Activated naive CD4-positive, alpha-beta T cell treated with anti-CD3 and anti-CD28 coated beads for 36 hours (primary cell): ENCODE measurements at places on chromosomes 4 and X. TPM values are rescaled to one million over a fixed set of nuclear protein-coding genes. Genes with fewer than 3 reads are reported as not detected.
A peak's percentile ranks its signal among the peaks of the same experiment; 100 is the strongest.

- DNase-seq = no peak
- H3K27ac ChIP-seq = no peak overlapping the region
- peaks cover 9% of the 10 kb centered on the region for H3K36me3 ChIP-seq
- no peak overlapping the region for H3K4me3 ChIP-seq
Observed at GRCh38 chrX:123881330-123881729, 21.5 kb downstream of the XIAP start.

DNA sequence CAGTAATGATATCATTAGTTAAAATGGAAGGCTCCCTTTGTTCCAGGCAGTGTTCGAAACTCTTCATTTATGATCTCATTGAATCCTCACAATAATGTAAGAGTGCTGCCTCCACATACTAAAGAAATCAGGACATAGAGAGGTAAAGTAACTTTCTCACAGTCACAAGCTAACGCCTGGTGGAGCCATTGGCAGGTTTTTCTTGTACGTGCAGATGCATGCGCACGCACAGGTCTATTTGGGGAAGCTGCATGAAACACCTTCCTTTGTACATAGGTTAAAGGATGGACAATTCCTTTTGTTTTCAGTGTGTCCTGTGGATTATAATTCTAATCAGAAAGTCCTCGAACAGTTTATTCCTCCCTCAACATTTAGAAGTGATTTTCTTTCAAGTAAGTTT lies 176.2 kb downstream of the RAPGEF2 start:
- peaks cover 18% of the 10 kb centered on the region for H3K36me3 ChIP-seq
- no peaks in the 10 kb centered on the region for H3K4me1 ChIP-seq
- H3K27me3 ChIP-seq = no peaks in the 10 kb centered on the region
- no peak for DNase-seq
- no peak overlapping the region for H3K27ac ChIP-seq
- H3K4me3 ChIP-seq = no peak overlapping the region

DNA sequence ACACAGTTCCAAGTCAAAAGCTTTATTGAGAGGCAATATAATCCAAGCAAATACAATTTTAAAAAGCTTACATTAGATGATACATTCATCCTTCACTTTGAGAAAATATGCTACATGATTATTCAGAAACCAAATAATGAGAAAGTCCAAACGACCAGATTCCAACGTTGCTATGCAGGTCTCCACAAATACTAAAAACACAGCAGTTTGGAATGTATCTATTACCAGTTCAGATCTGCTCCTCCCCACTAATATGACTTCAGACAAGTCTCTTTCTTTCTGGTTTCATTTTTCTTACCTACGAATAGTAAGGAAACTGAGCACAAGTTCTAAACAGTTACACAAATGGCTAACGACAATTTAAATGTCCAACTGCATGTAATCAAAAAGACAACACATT lies 9.5 kb downstream of the NAF1 start:
- DNase-seq = no peak
- no peak overlapping the region for H3K27ac ChIP-seq
- H3K4me3 ChIP-seq = no peak overlapping the region
- peaks cover 44% of the 10 kb centered on the region for H3K36me3 ChIP-seq
- peaks cover 42% of the 10 kb centered on the region for H3K4me1 ChIP-seq
- H3K27me3 ChIP-seq = no peaks in the 10 kb centered on the region

DNA sequence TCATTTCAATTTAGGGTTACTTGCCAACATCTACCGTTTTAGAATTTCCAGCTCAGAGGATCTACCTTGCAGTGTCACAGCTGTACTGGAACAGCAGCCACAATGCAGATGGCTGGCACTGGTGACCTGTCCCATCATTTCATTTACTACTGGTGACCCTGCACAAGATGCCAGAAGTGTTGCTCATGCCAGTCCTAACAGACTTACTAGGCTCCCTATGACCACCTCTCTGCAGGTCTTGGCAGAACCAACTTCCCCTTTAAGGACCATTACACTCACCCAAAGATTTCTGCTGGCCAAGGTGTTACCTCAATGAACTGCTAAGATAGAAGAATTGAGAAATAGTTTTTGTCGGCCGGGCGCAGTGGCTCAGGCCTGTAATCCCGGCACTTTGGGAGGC lies 106.9 kb downstream of the C4orf51 start:
- DNase-seq = no peak
- H3K36me3 ChIP-seq = peaks cover 37% of the 10 kb centered on the region
- no peak overlapping the region for H3K4me3 ChIP-seq
- no peaks in the 10 kb centered on the region for H3K27me3 ChIP-seq

DNA sequence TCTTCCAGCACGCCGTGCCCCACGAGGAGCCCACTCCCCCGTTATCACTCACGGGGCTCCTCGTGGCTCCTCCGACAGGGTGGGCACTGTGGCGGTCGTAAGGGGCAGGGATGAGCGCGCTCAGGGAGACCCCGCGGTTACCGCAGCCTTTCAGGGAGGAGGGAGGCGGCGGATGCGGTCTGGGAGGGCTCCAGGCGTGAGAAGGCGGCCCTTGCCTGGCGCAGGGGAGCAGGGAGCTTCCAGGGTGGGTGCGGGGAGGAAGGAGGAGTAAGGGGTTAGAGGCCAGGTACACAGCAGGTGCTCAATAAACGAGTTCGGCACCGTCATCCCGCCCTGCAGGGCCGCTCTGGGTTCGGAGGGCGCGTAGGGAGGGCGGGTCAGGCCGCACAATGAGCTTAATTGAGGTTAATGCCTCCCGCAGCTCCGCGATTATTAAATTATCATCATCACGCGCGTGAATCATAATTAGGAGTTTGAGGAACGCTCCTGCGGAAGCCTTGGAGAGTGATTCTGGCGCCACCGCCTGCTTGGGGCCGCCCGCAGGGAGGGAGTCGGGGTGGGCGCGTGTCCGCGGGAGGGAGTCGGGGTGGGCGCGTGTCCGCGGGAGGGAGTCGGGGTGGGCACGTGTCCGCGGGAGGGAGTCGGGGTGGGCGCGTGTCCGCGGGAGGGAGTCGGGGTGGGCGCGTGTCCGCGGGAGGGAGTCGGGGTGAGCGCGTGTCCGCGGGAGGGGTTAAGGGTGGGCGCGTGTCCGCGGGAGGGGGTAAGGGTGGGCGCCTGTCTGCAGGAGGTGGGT lies 7.6 kb upstream of the NKX1-1 start:
- no peak overlapping the region for H3K27ac ChIP-seq
- H3K4me1 ChIP-seq = peaks cover 5% of the 10 kb centered on the region
- H3K27me3 ChIP-seq = peaks cover 45% of the 10 kb centered on the region
- DNase-seq = no peak

- H3K4me3 ChIP-seq = no peak overlapping the region
- H3K36me3 ChIP-seq = no peaks in the 10 kb centered on the region
- no peaks in the 10 kb centered on the region for H3K4me1 ChIP-seq
- no peak overlapping the region for H3K27ac ChIP-seq
- no peak for DNase-seq
Observed at GRCh38 chrX:97867266-97867665, 983.6 kb downstream of the RPA4 start.

DNA sequence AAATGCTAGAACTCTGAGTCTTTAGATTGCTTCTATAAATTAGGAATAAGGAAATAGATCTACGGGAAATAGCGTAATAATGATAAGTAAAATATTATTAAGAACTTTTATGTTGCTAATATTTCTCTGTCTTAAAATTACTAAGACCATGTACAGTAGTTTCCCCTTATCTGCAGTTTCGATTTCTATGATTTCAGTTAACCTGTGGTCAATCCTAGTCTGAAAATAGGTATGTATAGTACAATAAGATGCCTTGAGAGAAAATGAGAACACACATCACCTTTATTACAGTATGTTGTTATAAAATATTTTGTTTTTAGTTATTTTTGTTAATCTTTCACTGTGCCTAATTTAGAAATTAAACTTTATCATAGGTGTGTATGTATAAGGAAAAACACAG lies 92.6 kb downstream of the CCSER1 start:
- DNase-seq = no peak
- H3K27ac ChIP-seq = no peak overlapping the region
- H3K36me3 ChIP-seq = no peaks in the 10 kb centered on the region
- no peaks in the 10 kb centered on the region for H3K4me1 ChIP-seq
- no peak overlapping the region for H3K4me3 ChIP-seq
- H3K27me3 ChIP-seq = no peaks in the 10 kb centered on the region

GRCh38 chr4:22573198-22573597 lies 57.3 kb upstream of the ADGRA3 start:
- H3K27me3 ChIP-seq = no peaks in the 10 kb centered on the region
- no peak overlapping the region for H3K4me3 ChIP-seq
- H3K36me3 ChIP-seq = peaks cover 6% of the 10 kb centered on the region
- no peak for DNase-seq
- H3K27ac ChIP-seq = no peak overlapping the region

GRCh38 chr4:165207016-165207430 lies 338 bp upstream of the KLHL2 start:
- H3K27ac ChIP-seq = peak overlapping the region; percentile 86
- H3K27me3 ChIP-seq = no peaks in the 10 kb centered on the region
- peak overlapping the region; percentile 76 for H3K4me3 ChIP-seq
- H3K4me1 ChIP-seq = peaks cover 65% of the 10 kb centered on the region
- peak; percentile 42 for DNase-seq

- H3K27me3 ChIP-seq = peaks cover 4% of the 10 kb centered on the region
- H3K36me3 ChIP-seq = no peaks in the 10 kb centered on the region
- no peaks in the 10 kb centered on the region for H3K4me1 ChIP-seq
- no peak overlapping the region for H3K27ac ChIP-seq
- no peak for DNase-seq
Observed at GRCh38 chrX:150063674-150064073, 125.4 kb upstream of the EOLA2 start.

DNA sequence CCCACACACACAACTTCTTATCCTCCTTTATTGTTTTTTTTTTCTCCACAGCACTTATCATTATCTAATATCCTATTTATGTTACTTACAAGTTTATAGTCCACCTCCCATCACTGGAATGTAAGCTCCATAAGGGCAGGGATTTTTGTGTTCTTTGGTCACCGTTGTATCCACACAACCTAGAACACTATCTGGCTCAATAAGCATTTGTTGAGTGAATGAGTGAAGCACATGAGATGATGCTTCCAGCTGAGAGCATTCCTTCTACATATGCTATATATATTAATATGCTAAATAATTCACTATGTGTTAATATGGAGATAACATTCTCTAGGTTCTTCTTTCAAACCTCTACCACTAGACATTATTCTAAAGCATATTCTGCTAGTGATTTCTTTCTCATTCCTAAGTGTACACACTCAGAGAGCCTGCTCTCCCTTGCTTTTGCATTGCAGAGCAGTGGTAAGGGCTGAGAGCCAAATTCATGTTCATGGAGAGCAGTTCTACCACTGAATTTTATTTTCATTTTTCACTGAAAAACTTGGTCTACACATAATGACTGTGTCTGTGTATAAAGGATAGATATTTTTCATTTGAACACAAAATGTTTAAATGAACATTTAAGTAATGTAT lies 20.3 kb upstream of the LUZP4 start:
- H3K27ac ChIP-seq = no peak overlapping the region
- DNase-seq = no peak
- H3K4me3 ChIP-seq = no peak overlapping the region
- H3K36me3 ChIP-seq = no peaks in the 10 kb centered on the region

GRCh38 chr4:182918791-182919302 lies 1.7 kb upstream of the DCTD start:
- DNase-seq = peak; percentile 70
- peaks cover 17% of the 10 kb centered on the region for H3K36me3 ChIP-seq
- peaks cover 39% of the 10 kb centered on the region for H3K4me1 ChIP-seq
- peak overlapping the region; percentile 92 for H3K27ac ChIP-seq
- H3K27me3 ChIP-seq = no peaks in the 10 kb centered on the region

GRCh38 chr4:163127621-163128020 lies 39.1 kb downstream of the NAF1 start:
- no peak overlapping the region for H3K4me3 ChIP-seq
- H3K27ac ChIP-seq = no peak overlapping the region

DNA sequence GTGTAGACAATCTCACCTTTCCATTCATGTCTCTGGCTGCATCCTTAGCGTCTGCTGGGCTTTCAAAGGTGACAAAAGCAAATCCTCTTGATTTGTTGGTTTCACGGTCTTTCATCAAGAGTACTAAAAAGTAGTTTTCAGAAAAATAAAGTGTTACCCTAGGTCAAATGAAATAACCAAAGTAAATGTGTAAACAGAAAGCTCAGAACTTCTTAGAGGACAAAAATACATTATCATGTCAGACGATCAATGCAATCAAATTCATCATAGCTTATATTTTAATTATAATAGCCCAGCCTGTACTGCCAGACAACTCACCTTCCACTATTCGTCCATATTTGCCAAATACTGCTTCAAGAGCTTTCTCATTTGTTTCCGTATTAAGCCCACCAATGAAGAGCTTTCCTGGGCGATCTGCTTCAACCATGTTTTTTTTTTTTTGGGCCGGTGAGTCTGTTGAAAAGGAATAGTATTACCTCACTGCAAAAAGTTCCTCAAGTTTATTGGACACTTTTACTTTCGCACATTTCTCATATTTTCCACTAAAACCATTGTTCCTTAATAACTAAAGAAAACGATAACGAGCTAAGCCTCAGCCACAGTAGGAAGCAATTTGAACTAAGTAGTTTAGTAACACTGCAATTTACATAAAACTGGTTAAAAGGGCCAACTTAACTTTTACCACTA lies 1.4 kb downstream of the RBMX start:
- H3K4me1 ChIP-seq = peaks cover 24% of the 10 kb centered on the region
- peaks cover 41% of the 10 kb centered on the region for H3K36me3 ChIP-seq
- no peaks in the 10 kb centered on the region for H3K27me3 ChIP-seq
- DNase-seq = no peak
- H3K4me3 ChIP-seq = peak overlapping the region; percentile 97
- H3K27ac ChIP-seq = peak overlapping the region; percentile 98

GRCh38 chr4:92035666-92036065 lies 268.1 kb upstream of the GRID2 start:
- no peaks in the 10 kb centered on the region for H3K27me3 ChIP-seq
- H3K27ac ChIP-seq = no peak overlapping the region
- no peaks in the 10 kb centered on the region for H3K4me1 ChIP-seq
- H3K36me3 ChIP-seq = no peaks in the 10 kb centered on the region
- no peak for DNase-seq

DNA sequence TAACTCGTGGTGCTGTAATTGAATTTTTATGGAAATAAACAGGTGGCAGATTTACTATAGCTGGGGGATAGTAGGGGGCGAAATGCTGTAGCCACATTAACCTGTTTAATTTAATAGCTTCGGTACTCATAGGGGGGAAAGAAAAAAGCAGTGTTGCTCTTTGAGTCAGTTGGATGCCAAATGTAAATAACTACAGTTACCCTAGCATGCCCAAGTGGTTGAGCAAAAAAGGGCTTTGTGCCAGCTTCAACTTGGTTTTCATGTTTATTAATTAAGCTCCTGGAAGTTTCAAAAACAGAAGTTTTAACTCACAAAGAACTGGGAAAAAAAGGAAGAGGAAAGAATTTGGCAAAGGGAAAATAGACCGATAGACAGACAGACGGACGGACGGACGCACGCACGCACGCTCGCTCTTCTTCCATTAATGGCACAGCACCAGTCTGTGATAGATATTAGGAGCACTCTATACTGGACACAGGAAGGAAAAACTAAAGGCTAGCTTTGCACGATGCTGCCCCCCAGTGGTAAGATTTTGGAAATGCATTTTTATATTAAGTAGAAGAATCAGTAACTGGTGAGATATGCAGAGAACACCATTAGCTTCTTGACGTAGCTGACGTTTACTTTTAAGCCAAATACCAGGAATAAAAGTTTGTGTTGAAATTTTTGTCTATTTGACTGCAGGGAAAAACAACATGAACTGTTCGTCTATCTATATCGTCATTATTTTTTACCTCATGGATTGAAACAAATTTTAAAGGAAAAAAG lies 151.8 kb downstream of the SLC7A11 start:
- DNase-seq = peak; percentile 55
- no peaks in the 10 kb centered on the region for H3K36me3 ChIP-seq
- no peaks in the 10 kb centered on the region for H3K27me3 ChIP-seq
- H3K4me3 ChIP-seq = no peak overlapping the region

CYSLTR1 gene
- 2.2 TPM for total RNA-seq

CLCN4 gene
- not detected for total RNA-seq

RBMXL3 gene
- not detected for total RNA-seq

AMBN gene
- total RNA-seq = not detected

MRPS18C gene
- total RNA-seq = 69.9 TPM

SERPINA7 gene
- total RNA-seq = not detected

TCP11X2 gene
- not detected for total RNA-seq

KLB gene
- not detected for total RNA-seq

MAB21L2 gene
- total RNA-seq = not detected
